ENCODE measurements at places on chromosomes 3 and 15.

GRCh38 chr3:156837115-156837514 is 11.0 kb downstream of the LEKR1 start:
- no peak overlapping the region for H3K4me3 ChIP-seq
- no peak for DNase-seq
- H3K27me3 ChIP-seq: no peaks in the 10 kb centered on the region
- H3K36me3 ChIP-seq: no peaks in the 10 kb centered on the region

DNA sequence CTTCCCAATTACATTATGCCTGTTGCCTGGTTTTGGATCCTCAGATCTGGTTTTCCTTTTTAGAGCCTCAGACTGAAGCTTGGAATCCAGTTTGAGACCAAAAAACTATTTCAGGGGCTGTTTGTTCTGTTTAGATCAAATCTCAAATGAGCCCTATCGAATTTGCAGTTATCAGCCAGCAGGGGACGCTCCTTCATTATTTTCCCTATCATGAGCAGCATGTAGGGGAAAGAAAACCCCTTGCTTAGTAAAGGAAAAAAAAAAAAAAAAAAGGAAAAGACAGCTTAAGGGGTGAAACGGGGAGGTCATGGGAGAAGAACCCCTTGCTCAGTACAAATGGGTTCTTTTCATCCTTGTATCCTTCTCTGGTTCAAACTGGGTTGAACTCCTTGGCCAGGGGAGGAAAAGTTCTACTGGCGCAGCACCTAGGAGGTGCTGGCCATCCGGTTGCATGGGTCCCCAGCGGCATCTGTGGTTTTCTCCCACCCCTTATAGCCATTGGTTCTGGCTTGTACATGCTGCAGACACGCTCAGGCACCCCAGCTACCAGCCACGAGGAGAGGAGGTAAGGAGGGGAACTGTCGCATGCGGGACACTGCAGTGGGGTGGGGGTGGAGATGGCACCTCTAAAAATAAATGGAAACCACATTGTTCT is 1375.1 kb upstream of the ALCAM start:
- H3K4me3 ChIP-seq: no peak overlapping the region
- no peaks in the 10 kb centered on the region for H3K4me1 ChIP-seq
- H3K36me3 ChIP-seq: no peaks in the 10 kb centered on the region
- DNase-seq: no peak
- no peak overlapping the region for H3K27ac ChIP-seq
- H3K27me3 ChIP-seq: no peaks in the 10 kb centered on the region

GRCh38 chr3:160400030-160400701 is 716 bp downstream of the SMC4 start:
- no peaks in the 10 kb centered on the region for H3K36me3 ChIP-seq
- peaks cover 30% of the 10 kb centered on the region for H3K4me1 ChIP-seq
- DNase-seq: no peak

- no peak for DNase-seq
- no peak overlapping the region for H3K27ac ChIP-seq
- no peaks in the 10 kb centered on the region for H3K4me1 ChIP-seq
- no peaks in the 10 kb centered on the region for H3K27me3 ChIP-seq
- peaks cover 11% of the 10 kb centered on the region for H3K36me3 ChIP-seq
Measured at GRCh38 chr15:67801926-67802914, 23.1 kb upstream of the SKOR1 start.

GRCh38 chr3:38646630-38647029 is 2.9 kb downstream of the SCN5A start:
- peak; percentile 66 for DNase-seq
- H3K27ac ChIP-seq: no peak overlapping the region
- peaks cover 20% of the 10 kb centered on the region for H3K4me1 ChIP-seq

- H3K36me3 ChIP-seq: no peaks in the 10 kb centered on the region
- H3K4me3 ChIP-seq: no peak overlapping the region
- no peak for DNase-seq
- no peaks in the 10 kb centered on the region for H3K27me3 ChIP-seq
Measured at GRCh38 chr15:52480990-52481389, 47.7 kb downstream of the MYO5A start.

Data from esophagus muscularis mucosa (tissue), 4 donors.